ENCODE measurements at places on chromosomes 3 and 15.

DNA sequence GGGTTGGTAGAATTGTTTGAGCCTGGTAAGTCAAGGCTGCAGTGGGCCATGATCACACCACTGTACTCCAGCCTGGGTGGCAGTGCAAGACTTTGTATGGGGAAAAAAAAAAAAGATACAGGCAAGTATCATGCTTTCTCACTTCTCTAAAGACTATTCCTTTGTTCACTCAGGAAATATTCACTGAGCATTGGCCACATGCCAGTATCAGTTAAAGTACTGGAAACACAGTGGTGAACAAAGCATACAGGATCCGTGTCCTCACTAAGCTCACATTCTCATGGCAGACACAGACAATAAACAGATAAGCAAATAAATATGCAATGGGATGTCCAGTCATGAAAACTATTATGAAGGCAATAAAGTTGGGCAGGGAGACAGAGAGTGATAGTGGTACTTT is 5.1 kb upstream of the MTHFS start:
- no peak for DNase-seq

GRCh38 chr3:69669070-69669469 is 70.2 kb upstream of the MITF start:
- no peak for DNase-seq

DNA sequence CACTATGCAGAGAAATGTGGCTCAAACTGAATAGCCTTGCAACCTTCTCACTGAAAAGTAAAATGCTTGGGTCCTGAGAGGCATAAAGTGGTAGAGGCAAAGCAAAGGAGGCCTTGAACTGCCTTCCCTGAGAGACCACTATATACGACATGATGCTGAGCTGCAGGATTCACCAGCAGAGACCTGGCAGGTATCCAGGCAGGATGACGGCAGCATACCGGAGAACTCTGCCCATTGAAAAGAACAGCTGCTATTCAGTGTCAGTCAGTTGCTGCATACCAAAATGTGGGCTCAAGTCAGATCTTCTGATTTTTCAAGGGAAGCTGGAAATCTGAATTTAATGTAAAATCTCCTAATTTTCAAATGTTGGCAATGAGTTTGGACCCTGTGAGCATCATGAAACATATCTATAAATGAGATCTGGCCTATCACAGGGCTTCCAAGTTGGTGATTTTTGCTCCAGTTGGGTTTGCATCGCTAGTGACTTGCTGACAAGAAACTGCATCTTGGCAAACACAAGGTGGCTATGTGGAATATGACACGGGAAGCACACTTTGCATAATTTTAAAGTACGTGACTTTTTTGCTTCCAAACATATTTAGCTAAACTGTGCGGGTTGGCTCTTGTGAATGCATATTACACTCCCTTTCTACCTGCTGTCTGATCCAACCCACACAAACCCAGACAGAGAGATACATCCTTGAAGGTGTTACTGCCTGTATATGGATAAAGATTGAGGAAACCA is 529.0 kb downstream of the AGBL1 start:
- DNase-seq: peak; percentile 16

DNA sequence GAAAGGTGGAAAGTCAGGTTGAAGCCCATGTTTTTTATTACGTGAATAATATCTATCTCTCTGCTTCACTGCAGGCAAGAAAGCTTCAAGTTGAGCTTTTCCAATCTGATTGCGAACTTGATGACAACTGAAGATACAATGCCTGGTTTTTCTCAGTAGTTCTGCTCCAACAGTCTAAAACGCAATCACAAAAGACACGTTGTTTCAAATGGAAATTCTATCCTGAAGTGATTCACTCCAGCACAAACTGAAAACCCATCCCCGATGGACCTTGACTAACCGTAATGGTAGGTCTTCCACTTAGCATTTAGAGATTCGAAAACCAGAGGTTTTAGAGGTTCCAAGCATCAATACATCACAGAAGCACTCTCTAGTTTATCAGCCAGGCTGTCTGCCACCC is 10.6 kb downstream of the B4GALT4 start:
- DNase-seq: no peak

GRCh38 chr3:155663467-155664212 is 81.2 kb downstream of the PLCH1 start:
- no peak for DNase-seq

GRCh38 chr15:29070471-29071231 is 184.9 kb downstream of the APBA2 start:
- DNase-seq: no peak

- no peak for DNase-seq
Measured at GRCh38 chr3:126155819-126156218, 24.6 kb downstream of the ALDH1L1 start.

DNA sequence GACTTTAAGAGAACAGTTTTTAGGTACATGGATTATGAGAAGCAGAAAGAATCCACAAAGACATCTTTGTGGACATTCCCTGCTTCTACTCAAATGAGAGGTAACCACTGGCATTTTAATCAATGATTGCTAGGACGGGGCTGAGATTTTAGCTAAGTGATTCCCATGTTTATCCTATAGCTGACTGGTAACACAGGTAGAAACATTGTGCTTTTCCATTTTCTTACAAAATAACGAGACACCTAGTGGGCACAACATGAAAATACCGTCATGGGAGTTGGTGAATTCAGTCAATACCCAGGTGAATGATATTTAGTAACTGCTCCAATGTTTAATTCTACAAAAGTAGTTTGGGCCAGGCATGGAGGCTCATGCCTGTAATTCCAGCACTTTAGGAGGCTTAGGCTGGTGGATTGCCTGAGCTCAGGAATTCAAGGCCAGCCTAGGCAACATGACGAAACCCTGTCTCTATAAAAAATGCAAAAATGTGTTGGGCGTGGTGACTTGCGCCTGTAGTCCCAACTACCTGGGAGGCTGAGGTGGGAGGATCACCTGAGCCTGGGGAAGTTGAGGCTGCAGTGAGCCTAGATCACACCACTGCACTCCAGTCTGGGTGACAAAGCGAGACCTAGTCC is 37.2 kb upstream of the DENND4A start:
- no peak for DNase-seq

All from left ventricle myocardium inferior (tissue), 1 donor.